ENCODE measurements at places on chromosomes 1 and 21.

- DNase-seq: no peak
Measured at GRCh38 chr1:218414060-218414728, 69.1 kb downstream of the TGFB2 start.

DNA sequence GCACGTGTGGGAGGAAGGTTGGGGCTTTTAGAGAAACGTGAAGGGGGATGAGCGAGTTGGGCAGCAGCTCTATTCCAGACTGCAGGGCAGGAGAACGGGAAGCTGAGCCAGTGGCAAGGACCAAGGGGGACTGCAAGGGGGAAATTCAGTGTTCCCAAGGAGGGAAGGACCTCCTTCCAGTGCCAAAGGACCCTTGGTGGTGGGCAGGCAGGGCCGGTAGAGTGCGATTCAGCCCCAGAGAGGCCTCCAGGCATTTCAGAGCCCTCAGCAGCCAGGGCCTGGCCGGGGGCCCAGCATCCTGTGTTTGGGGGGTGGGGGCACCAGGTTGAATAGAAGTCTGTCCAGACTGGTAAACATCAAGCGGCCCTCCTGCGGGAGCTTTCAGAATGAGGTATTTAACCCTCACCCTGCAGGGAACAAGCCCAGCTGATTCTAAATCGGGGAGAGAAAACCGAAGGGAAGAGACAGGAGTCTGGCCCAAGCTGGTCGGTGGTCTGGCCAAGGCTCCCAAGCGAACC, 2.3 kb downstream of the COL9A2 start:
- no peak for DNase-seq

DNA sequence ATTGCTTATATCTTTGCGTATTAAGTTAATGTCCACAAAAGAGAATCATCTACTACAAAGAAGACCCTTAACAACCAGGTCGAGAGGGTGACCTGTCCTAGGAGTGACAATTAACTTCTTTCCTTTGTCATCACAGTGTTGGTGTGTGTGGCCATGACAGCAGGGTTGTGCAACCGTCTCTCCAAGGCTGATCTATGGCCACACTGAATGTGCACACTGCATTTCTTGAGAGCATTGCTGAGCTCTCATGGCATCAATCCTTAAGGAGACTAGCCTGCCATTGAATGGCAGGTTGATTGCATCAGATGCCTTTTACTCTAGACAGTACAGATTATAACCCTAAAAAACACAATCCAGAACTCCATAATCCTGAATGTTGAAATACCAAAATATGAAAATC, 86.5 kb upstream of the OLFM3 start:
- DNase-seq: no peak

GRCh38 chr1:30189818-30190500, 533.4 kb downstream of the MATN1 start:
- no peak for DNase-seq

- DNase-seq: no peak
Measured at GRCh38 chr1:41870076-41870562, 48.6 kb downstream of the HIVEP3 start.

- no peak for DNase-seq
Measured at GRCh38 chr1:34354367-34354766, 177.7 kb downstream of the C1orf94 start.

GRCh38 chr1:58773406-58773840, 10.4 kb downstream of the JUN start:
- no peak for DNase-seq

DNA sequence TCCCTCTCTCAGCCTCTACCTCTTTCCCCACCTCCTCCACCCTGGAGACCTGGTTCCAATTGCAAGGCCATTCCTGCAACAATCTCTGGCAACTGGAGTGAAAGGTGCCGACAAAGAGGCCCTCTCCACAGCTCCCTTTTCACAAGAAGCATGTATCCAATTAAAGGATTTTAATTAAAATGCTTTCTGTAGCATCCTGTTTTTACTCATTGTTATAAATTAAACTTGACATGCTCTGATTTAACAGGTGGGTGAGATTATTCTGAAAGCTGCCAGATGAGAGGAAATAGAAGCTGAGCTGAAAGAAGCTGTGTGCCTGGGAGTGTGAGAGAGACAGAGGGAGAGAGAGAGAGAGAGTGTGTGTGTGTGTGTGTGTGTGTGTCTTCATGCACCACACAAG, 160.5 kb downstream of the TBX15 start:
- DNase-seq: no peak

- no peak for DNase-seq
Measured at GRCh38 chr1:45621895-45622523, 1.8 kb downstream of the CCDC17 start.

- DNase-seq: no peak
Measured at GRCh38 chr1:9295884-9296283, 3.2 kb downstream of the SPSB1 start.

DNA sequence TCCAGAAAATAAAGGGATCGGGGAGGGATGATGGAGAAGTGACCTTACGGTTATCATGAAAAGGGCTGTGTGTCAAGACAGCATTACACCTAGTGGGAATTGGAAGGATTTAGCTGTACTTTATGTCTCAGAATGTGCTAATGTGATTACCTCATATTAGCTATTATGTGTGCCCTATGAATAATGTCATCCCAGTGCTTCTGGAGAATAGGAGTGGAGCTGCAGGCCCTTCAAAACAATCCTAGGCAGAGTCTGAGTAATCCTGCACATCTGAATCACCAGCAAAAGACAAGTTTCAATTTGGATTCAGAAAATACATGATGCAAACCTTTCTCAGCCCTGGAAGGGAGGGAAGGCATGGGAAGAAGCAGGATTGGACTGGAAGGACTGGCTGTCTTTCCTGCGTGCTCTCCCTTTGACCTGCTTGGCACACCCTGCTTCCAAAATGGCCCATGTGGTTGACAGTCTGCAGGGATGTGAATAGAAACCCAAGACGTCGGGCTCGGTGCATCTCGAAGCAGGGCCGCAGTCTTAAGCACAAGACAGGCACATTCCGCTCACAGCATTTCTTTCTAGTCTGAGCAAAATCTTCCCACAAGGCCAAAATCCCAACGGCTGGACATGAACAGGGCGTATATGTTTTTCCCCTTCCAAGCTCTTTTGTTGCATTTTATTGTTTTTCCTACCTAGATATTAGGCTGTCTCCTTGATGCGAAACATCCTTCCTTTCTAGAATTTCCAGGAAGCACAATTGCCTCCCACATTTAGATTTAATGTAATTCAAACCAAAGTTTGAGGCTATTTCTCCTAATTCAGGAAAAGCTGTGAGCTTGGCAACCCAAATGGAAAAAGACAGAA, 54.3 kb upstream of the TARBP1 start:
- no peak for DNase-seq

DNA sequence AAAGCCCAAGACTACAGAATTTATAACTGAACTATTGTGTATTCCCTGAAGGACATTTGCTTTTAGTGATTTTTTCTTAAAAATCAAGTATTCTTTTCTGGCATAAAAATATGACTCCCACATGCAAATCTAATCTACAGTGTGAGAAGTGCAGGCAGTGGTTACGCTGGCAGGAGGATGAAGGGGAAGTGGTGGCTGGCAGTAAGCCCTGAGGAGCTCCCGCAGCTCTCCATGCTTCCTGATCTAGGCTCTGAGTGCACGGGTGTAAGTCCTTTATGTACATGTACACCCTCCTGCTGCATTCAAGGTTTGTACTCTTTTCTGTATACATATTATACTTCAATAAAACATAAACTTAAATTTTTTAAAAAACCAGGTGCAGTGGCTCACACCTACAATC, 67.5 kb upstream of the PRDX6 start:
- no peak for DNase-seq

- DNase-seq: no peak
Measured at GRCh38 chr1:246537441-246537840, 28.6 kb downstream of the TFB2M start.

GRCh38 chr1:247440001-247440620, 17.8 kb downstream of the OR2B11 start:
- no peak for DNase-seq

GRCh38 chr1:115453666-115454065, 115.6 kb upstream of the NGF start:
- no peak for DNase-seq

GRCh38 chr1:179263121-179263520, 30.5 kb upstream of the SOAT1 start:
- DNase-seq: no peak

GRCh38 chr1:150552911-150553289, 3.7 kb downstream of the ADAMTSL4 start:
- no peak for DNase-seq

DNA sequence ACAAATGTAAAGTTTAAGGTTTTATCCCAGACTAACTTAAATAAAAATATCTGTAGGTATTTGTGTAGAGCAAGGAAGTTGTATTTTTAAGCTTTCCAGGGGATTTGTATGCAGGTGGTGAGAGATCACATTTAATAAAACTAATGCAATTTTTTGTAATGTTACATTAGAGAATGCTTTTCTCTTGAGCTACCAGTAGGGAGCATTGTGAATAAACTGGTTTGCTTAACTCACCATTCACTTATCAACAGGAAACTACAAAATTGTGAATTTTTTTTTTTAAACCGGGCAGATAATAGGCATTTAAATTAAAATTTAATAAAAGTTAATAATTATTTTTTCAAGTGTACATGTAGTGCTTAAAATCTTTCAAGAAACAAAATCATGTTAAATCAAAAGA, 78.6 kb downstream of the IVNS1ABP start:
- DNase-seq: no peak

GRCh38 chr1:174786760-174787159, 213.0 kb upstream of the CACYBP start:
- no peak for DNase-seq

DNA sequence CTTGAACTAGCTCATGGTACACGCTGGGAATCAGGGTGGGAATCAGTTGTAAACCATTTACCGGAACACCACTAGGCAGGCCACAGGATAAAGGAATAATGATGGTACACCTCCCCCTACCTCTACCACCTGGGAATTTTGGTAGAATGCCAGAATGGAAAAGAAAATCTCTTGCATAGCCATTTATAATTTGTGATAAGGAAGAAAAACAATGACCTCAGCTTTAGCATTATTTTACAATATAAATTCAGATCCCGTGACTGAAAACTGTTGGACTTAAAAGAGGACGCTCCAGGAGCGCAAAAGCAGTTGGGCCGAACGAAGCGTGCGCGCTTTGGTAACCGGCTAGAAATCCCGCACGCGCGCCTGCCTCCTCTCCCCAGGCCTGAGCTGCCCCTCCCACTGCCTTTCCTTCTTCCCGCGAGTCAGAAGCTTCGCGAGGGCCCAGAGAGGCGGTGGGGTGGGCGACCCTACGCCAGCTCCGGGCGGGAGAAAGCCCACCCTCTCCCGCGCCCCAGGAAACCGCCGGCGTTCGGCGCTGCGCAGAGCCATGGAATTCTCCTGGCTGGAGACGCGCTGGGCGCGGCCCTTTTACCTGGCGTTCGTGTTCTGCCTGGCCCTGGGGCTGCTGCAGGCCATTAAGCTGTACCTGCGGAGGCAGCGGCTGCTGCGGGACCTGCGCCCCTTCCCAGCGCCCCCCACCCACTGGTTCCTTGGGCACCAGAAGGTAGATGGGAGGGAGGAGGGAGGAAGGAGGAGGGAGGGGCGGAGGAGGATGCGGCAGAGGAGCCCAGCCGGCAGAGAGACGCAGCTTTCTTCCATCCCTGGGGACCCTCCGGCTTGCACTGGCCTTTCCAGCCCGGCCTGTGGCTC, at the start of gene CYP4X1:
Gene CYP4X1 (plus strand): TSS at position 402 of the 873 bp plus-strand sequence. CDS start 149 bp downstream, at position 551.
- no peak for DNase-seq

GRCh38 chr1:94734963-94735901, 84.9 kb upstream of the SLC44A3 start:
- DNase-seq: no peak

GRCh38 chr21:46100020-46100419, 2.1 kb downstream of the COL6A2 start:
- no peak for DNase-seq

DNA sequence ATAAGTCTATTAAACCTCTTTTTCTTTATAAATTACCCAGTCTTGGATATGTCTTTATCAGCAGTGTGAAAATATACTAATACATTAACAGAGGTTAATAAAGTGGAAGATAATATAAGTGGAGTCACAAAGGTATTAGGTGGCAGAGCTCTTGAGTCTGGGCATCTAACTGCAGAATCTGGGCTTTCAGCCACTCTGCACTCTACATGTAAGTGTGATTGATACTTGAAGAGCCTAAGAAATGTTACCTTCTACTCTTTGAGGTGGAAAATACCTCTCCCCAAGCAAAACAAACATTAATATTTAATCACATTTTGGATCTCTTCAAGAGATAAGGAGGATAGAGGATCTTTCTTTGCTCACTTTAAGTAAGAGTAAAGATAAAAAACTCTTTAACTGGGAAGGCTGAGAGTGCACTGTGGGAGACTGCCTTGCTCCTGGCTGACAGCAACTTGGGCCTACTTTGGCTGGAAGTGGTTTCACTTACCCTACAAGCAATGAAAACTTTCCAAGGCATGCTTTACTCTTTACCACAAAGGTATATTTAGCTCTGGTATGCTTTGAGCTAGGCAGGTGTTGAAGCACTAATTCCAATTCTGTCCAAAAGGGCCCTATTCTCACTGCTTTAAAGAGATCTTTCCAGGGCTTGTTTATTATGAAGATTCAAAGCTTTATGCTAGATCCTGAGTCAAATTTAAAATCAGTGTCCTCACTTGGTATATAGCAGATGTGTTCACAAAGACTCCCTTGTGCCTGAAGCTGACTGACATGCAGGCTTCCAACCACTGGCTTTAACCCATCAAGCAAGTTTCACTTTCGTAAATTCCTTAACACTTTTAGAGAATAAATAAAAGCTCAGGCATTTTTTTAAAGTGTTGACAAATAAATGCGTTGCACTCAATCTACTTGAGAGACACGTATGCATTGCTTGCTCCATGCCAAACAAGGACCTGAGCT, 245.3 kb upstream of the ZP4 start:
- no peak for DNase-seq

DNA sequence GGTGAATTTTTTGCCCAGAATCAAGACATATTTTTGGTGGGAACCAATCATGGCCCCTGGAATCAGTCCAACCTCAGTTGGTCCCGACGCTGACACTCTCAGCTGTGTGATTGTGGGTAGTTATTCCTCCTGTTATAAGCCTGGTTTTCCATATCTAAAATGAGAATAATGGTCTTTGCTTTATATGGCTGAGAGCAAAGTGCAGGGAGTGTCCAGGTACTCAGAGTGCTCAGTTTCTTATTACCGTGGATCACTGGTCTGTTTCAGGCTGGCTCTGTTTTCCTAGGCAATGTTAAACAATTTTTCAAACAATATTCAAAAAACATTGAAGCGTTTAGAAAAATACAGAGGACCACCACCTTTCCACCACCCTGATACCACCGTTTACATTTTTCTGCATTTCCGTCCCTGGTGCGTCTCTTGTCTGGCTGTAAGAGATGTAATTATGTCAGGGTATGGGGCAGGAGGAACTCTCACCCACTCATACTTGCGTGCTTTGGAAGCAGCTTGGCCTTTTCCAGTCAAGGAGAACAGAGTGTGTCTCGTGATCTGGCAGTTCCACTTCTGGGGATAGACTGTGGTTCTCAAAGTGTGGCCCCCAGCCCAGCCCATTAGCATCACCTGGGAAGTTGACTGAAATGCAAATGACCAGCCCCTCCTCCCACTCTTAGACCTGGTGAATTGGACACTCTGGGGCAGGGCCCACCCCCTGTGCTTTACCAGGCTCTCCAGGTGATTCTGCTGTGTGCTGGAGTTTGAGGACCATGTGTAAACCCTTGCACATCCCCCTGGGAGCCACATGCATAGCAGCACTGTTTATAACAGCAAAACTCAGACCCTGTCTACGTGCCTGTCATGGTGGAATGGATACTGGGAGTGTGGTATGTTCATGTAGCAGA, 6.8 kb downstream of the MX1 start:
- no peak for DNase-seq

- DNase-seq: no peak
Measured at GRCh38 chr1:218281285-218281684, 3.8 kb upstream of the RRP15 start.

GRCh38 chr1:153212201-153212600, 5.2 kb upstream of the PRR9 start:
- DNase-seq: no peak

All from cortex of kidney (tissue), 1 donor.